ENCODE measurements at places on chromosomes 12 and 14.

DNA sequence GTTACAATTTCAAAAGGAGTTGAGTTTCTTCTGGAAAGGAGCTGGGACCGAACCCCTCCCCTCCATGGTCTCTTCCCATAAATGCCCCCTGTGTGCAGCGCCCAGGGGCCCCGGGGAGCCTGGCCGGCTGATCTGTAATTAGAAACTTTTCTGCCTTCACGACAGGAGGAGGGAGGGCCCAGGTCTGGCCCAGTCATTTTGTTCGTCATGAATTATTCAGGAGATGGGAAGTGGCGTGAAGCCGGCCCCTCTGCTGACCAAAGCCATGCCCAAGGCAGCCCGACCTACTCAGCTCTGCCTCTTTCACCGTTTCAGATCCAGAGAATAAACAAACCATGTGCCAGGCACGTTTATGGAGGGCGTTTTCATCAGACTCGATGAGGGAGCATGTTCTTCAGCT lies 33.3 kb upstream of the MSI1 start:
- no peak for DNase-seq

DNA sequence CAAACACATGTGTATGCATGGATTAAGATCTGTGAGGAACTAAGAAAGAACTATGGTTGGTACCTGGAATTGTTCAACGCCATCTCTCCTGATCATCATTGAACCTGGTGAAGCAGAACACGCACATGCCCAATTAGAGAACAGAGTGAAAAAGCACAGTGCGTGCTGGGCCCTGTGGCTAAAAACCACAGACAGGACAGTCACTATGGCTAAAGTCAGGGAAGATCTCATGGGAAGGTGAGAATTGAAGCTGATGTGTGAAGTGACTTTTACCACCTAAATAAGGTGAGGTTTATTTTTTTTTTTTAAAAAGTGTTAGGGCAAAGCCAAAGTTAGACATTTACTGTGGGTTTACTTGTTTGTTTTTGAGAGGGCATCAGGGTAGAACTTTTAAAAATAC lies 215.0 kb downstream of the SLC38A4 start:
- no peak for DNase-seq

- DNase-seq = no peak
These were observed 86.7 kb downstream of the CHGA start for GRCh38 chr14:93009471-93010129.

- DNase-seq = no peak
These were observed 114.7 kb upstream of the AMN1 start for GRCh38 chr12:31843398-31844095.

DNA sequence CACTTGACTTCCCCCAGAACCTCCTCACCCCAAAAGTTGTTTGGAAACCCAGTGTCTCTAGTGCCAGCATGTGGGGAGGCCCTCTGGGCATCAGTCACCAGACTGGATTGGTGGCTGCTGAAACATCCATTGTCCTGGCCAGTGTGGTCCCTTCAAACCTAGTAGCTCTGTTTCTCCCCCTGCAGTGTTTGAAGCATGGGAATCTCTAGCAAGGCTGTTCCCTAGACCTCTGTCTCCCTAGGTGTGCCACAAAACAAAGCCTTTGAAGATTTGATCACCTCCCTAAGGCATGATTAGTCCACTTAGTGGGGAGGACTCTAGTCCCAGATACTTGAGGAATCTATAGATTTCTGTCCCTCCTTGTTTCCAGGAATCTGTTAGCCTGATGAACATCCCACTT lies 60.3 kb downstream of the ARF6 start:
- DNase-seq = no peak

DNA sequence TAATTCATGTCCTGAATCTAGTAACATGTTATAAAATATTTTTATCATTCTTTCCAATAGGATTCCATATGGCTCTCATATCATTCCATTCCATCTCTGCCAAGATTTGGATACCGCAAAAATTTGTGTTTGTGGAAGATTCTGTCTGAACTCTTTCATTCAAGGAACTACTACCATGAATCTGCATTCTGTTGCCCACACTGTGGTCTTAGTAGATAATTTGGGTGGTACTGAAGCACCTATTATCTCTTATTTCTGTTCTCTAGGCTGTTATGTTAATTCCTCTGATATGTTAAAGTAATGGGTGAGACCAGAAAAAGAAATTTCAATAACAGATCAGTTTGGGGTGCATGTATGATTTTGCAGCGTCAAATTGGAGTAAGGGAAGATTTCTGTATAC lies 6.2 kb downstream of the RPL36AL start:
- DNase-seq = no peak

GRCh38 chr12:93025145-93026103 lies 96.3 kb upstream of the EEA1 start:
- DNase-seq = no peak

DNA sequence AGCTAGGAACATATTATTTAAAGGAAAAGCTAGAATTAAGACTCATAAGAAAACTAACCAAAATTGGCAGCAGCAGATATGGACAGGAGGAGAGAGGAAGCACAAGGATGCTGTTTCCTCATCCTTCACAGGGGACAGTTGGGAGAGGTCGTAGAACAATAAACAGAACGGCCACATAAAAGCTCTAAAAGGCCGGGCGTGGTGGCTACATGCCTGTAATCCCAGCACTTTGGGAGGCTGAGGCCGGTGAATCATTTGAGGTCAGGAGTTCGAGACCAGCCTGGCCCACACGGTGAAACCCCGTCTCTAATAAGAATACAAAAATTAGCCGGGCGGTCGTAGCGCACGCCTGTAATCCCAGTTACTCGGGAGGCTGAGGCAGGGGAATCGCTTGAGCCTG lies 10.5 kb downstream of the TCL1B start:
- no peak for DNase-seq

GRCh38 chr12:25935355-25936144 lies 22.9 kb upstream of the RASSF8 start:
- no peak for DNase-seq

DNA sequence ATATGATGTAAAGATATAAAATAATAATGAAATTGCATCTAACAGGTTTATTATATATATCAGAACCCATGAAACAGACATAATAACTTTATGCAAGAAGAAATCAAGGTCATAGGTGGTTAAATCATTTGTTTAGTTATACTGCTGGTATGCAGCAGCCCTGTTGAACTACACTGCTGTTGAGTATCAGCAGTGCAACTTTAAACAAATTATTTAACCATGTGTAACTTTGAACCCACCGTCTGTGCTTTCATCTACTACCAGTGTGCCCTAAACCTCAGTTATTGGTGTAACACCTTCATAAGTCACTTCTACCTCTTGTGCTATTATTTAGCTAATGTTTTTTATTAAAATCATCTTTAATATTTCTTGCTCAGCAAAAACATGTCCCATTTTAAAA lies 262.3 kb upstream of the CRY1 start:
- DNase-seq = no peak

- DNase-seq = no peak
These were observed 603.5 kb downstream of the RPL10L start for GRCh38 chr14:46048127-46048526.

- no peak for DNase-seq
These were observed 219.3 kb downstream of the C12orf50 start for GRCh38 chr12:87809916-87810315.

GRCh38 chr14:76346391-76347160 lies 29.4 kb upstream of the ESRRB start:
- no peak for DNase-seq

DNA sequence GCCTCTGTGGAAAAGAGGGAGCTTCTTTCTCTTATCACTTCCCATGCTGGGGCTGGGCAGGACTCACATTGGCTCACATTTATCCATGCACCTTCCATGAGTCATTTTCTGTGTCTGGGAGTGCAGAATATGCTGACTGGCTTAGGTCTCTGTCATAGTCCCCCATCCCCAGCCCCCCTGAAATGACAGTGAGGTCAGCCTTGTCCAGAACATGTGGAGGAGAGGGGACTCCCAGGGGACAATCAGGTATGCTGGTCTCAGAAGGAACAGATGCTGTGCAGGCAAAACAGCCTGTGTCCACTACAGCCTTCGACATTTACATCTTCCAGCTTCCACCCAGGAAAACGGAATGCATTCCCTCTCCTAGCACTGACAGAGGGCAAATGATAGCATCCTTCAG lies 35.0 kb downstream of the ADGRD1 start:
- no peak for DNase-seq

DNA sequence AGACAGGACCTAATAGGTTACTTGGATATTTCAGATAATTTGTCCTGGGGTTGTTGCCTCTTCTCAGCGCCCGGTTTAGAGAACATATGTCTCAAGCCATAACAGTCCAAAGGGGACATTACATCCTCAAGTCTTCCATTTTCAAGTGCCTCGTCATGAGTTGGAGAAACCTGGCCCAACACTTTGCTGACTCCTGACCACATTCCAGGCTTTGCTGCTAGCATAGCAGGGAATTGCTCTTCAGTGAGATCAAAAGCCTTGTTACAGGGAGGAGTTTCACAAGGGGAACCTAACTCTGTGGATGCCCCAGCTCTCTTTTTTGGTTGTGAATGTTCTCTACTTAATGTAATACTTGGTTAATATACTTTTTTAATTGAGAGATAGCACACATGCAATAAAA lies 8.2 kb upstream of the MMP19 start:
- no peak for DNase-seq

DNA sequence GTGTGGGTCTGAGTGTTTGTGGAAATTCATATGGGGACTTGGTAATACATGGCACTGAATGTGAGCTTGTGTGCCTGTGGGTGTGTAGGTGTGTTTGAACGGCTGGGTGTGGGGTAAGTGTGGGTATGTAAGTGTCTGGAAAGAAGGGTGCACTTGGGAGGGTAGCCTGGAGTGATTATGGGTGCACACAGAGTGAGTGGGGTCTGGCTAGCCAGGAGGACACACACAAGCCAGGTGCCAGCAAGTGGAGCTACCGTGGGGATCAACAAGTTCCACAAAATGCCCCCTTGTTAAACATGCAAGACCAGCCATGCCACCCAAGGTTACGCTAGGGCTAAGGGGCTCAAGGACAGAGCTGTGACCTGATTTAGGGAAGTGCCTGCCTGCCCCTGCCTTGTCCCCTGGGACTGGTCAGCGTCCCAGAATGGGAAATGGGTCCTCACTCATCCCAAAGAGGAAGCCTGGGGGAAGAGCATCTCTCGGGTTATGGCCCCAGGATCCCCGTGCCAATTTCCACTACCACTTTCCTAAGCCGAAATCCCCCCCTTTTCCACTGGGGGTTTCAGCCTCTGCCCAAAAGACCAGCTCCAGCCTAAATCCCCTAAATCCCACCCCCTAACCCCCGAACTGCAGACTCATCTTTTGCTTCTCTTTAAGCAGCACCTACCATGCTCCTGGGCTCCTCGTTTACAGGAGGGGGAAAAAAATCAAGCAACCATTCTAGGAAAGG lies 118.6 kb downstream of the DICER1 start:
- no peak for DNase-seq

- no peak for DNase-seq
These were observed 78.0 kb upstream of the FAR2 start for GRCh38 chr12:29071099-29071498.

- DNase-seq = no peak
These were observed 120.2 kb downstream of the MON2 start for GRCh38 chr12:62586850-62587249.

DNA sequence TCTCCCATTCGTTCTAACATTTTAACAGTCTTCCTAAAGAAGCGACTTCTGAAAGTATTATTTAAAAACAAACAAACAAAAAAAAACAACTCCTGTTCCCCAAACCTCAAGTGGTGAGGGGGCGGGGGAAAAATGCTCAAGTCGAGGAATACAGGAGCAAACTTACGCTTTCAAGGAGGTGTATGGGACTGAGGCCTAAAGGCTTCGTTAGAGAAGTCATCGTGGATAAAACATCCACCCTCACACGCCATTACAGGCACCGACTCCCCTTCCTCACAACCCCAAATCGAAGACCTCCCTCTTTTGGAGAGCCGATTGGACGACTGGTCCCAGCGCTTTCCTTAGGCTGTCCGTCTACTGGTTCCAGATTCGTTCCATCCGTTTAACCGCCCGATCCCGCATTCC lies 693 bp downstream of the CBX5 start:
- no peak for DNase-seq

DNA sequence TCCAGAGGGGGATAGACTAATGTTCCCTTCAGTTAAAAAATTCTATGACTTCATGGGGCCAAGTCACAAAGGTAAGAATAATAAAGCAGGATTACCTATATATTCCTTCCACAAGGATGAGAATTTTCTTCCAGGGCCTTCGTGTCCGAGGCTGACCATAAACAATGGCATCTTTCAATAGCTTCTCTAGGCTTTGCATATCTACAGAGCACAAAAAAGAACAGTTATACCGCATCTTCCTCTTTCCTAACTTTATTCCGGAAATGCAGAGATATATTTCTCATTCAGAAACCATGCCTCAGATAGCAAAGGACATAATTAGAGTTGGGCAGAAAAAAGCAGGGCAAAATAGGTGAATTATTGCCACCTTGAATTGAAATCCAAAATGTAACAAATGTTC lies 58.3 kb upstream of the ISM2 start:
- DNase-seq = no peak

- DNase-seq = no peak
These were observed 152.3 kb downstream of the DIO2 start for GRCh38 chr14:80059041-80059440.

- no peak for DNase-seq
These were observed 237.8 kb upstream of the TBX3 start for GRCh38 chr12:114921781-114922180.

GRCh38 chr12:119479121-119479561 lies 114.4 kb upstream of the TMEM233 start:
- no peak for DNase-seq

GRCh38 chr14:21748869-21749303 lies 75.3 kb upstream of the OR4E1 start:
- peak; percentile 22 for DNase-seq

DNA sequence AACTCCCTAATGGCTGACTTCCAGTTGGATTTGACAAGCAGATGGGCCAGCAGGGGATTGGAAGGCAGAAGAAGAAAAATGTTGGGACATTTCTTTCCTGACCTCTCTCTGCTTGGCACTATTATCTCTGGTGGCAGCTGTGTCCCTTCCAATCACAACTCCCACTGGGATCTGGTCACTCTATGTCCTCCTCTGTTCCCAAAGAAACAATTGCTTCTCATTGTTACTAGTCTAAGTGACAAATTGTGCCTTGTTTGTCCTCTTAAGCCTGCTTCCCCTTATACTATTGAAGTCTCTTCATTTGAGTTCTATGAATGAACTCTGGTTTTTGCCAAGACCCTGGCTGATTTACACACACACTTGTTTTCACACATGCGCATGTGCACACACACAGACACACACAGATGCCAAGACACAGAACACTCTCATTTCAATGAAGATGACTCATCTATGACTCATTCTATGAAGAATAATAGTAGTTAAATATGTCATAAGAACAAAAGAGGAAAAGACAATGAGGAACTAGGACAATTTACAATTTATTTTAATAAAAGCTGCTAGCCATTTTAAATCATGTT lies 83.0 kb upstream of the FAR2 start:
- no peak for DNase-seq

All from stimulated activated naive CD4-positive, alpha-beta T cell treated with Interleukin-2 at 50 U/mL for 16 hours (primary cell).